Thoracic aorta (tissue), 2 donors: ENCODE measurements at places on chromosomes 5 and 9.

DNA sequence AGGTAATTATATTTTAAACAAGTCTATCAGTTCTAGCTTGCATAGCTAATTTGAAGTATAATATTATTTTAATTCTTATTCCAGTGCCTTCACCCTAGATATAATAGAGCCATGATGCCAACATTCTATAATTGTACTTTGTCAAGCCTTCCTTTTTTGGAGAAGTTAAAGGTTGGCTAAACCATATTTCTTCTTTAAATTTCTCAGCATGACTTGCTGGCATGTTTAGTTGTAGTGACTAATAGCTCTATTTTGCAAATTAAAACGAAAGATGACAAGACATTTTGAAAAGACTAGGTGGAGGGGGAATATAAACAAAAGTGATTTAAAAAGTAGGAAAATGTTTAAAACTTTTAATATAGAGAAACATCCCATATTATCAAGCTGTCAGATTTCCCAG is 400.7 kb downstream of the PSAT1 start:
- no peak for DNase-seq

GRCh38 chr9:87008667-87009066 is 61.4 kb upstream of the GAS1 start:
- DNase-seq, result no peak

GRCh38 chr5:147359101-147359500 is 124.3 kb downstream of the STK32A start:
- DNase-seq, result no peak

GRCh38 chr9:90070056-90070455 is 465.2 kb downstream of the GADD45G start:
- DNase-seq, result no peak

- no peak for DNase-seq
Measured at GRCh38 chr9:35748858-35749514, at the start of the genes GBA2 and RGP1. GBA2 (minus strand) TSS chr9:35749228; CDS start chr9:35748704, 524 bp downstream. RGP1 (plus strand) TSS chr9:35749287; CDS start chr9:35749756, 469 bp downstream.
